ENCODE measurements at places on chromosomes 1 and 21.

DNA sequence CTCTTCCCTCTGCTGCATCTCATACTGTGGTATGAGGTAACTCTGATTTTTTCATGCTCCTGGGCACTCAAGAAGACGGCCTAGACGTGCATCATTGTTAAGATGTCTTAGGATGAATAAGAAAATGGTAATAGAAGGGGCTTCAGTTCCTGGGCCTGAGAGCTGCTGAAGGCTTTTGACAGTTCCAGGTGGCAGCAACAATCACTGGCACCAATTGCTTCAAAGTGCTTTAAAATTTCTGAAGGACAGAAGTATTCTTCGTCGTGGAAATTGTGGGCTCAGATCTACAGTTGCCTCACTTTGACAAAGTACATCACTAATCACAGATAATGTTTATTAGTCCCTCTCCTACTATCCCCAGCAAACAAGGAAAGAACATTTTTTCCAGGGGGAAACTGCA is 536.6 kb upstream of the CAMK1G start:
- DNase-seq: no peak

DNA sequence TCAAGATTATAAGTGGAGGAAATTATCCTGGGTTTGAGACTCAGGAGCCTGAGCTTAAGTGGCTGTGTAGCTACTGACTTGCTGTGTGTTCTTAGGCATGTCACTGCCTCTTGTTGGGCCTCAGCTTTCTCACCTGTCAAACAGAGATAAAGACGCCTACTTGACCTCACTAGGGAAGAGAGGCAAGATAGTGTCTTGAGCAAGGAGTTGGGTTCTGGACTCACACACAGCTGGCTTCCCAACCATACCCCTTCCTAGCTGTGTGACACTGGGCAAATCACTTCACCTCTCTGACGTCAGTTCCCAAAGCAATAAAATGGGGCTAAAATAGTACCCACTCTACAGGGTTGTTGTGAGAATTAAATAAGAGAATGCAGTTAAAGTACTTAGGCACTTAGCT is 11.6 kb upstream of the EPB41 start:
- no peak for DNase-seq

GRCh38 chr1:201181726-201182125 is 8.9 kb upstream of the IGFN1 start:
- DNase-seq: no peak

- no peak for DNase-seq
Measured at GRCh38 chr21:37811711-37812110, 104.5 kb downstream of the KCNJ6 start.

DNA sequence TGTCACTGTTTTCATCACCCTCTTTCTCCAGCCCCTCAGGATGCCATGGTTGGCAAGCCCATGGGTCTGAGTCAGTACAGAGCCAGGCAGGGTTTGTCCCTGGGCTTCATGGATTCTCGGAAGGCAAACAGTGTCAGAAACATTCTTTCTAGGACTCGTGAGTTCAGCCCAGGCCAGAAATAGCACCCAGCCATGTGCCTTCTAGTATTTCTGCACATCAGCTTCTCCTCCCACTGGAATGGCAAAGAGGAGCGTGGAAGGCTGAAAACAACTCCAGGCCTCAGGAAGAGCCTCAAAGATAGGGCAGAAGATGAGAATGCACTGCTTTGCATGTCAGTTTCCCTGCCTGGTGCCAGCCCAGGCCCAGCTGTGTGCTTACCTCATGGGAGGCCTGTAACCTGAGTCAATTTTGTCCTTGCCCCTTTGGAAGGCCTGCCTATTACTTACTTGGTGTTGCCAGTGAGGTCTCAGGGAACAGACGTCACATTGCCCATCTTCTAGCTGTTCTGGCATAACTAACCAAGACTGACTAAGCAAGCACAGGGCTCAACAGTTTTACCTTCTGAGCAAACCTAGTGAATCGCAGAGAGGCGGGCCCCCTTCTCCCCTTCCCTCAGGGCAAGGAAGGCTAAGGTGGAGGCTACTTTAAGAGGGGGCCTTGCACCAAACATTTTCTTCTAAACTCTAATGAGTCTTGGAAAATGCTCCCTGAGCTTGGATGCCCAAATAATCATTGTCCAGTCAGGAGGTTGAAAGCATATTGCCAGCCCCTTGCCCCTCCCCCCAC is 42.4 kb downstream of the GLUL start:
- DNase-seq: no peak

DNA sequence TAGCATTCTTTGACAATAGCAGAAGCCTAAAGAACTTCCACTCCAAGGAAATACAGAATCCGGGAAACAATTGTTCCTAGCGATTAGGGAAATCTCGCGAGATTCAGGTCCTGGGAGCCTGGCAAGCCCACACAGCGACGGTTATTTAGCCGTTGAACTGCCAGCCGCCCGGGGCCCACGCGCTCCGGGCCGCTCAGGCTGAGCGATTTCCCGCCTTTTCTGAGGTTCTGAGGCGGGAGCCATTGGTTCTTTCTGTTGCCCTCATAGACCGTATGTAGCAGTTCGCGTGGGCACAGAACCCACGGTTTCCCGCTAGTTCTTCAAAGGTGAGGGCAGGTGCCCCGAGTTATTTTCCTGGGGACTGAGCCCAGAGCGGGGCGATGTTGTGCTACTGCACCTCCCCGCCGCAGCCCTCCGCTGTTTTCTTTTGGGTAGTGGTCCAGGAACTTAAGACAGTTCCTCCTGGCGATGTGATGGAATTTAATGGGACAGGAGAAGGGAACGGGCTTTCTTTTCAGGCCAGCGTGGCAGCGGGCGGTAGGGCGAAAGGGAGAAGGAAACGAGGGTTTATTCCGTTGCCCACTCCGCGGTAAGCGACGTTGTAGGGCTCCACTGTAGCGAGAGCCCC is at the start of gene SYCP1:
Gene SYCP1, plus strand, starts transcription at position 171 of the 628 bp plus-strand sequence. CDS start 602 bp downstream, outside the sequence.
- DNase-seq: no peak

GRCh38 chr1:18922319-18922726 is 20.0 kb upstream of the ALDH4A1 start:
- no peak for DNase-seq
